GM23338 (cell line): ENCODE measurements at places on chromosomes 4 and X.

GRCh38 chrX:93420090-93420489 is 253.3 kb downstream of the NAP1L3 start:
- DNase-seq, result no peak

GRCh38 chrX:30065226-30065625 is 150.1 kb upstream of the MAGEB2 start:
- no peak for DNase-seq

DNA sequence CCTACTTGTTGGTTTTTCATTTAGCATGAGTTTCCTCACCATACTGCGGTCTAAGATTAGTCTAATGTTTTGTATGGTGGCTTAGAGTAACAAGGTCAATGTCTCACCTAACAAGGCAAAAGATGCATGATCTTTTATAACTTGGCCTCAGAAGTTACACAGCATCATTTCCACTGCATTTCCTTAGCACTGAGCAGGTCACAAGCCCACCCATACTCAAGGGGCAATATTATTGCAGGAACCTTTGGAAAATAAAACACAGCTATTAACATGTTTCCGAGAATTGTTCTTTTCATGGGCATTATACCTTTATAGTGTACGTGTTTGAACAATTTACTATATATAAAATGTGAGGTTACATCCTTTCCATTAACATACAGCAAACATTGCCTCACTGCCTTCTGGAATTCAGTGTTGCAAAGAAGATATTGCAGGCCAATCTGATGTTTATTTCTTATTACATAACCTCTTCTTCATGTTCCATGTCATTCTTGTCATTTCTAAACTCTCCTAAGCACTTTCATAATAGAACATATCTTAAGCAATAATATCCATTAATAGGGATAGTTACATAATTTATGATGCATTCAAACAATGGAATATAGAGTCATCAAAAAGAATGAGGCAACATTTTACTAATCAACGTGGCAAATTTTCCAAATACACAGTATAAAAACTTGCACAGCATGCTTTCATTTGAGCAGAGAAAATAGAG is 153.8 kb downstream of the AREG start:
- no peak for DNase-seq

- DNase-seq, result no peak
Measured at GRCh38 chr4:53997898-53998297, 66.5 kb downstream of the CHIC2 start.

GRCh38 chr4:132572210-132572609 is 576.9 kb upstream of the PCDH10 start:
- DNase-seq, result peak; percentile 16

GRCh38 chrX:96798982-96799381 is 84.7 kb upstream of the RPA4 start:
- no peak for DNase-seq

GRCh38 chrX:6930307-6930849 is 217.1 kb upstream of the STS start:
- peak; percentile 1 for DNase-seq

DNA sequence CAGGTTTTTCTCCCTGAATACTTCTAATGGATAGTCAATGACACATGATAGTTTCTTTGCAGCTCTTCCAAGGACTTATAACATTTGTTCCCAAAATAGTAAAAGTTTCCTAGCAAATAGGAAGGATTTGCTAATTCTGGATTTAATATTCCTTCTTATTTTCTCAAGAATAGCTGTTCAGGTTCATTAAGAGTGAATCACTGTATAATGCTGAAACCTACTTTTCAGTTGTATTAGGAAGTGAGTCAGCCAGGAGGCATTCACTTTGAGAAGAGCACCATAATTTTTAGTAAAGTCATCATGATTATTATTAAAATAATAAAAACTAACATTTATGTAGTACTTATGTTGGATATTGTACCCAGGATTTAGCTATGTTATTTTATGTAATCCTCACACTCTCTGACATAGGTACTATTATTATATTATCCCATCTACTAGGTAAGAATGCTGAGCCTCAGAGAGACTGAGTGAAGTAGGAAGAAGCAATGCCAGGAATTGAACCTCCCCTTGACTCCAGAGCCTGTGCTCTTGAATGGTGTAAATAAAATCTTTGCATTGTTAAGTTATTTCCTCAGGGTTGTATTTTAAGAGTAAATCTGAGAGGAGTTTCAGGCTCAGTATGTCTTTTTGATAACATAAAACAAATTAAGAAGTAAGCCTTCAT is 114.8 kb downstream of the REELD1 start:
- no peak for DNase-seq

DNA sequence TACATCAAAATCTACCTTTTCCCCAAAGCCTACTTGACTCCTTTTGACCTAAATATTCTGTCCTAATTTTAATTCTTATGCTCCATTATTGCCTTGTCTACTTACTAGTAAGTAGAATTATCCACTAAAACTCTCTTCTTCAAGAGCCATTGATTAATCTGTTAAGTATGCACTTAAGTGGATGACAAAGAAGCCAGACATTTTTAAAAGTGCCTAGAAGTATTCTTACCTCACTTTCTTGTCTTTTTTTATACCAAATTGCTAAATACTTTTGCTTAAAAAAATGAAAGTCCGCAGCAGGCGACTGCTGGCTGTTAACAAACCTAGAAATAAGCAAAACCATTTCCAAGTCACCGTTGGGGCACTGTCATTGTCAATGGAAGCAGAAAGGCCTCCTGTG is 20.1 kb upstream of the FRMPD4 start:
- DNase-seq, result no peak

GRCh38 chr4:56658528-56658927 is 22.6 kb downstream of the HOPX start:
- no peak for DNase-seq

DNA sequence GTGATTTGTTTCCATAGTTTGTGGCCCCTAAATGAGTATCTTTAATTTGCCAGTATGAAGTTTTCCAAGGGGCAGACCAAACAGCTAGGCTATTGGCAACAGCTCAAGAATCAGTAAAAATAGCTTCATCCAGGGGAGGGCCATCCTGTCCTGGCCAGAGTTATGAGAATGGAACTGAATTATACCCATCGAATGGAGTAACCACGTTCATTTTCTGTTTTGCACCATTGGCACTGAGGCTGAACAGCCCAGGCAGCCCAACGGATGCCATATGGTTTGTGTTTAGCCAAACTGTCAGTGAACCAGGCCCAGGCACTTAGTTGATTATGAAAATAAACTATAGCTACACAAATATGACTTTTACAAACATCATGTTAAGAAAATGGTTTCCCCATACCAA is 17.7 kb upstream of the ASB5 start:
- DNase-seq, result no peak

- no peak for DNase-seq
Measured at GRCh38 chr4:150336676-150337412, 245.1 kb upstream of the MAB21L2 start.

- no peak for DNase-seq
Measured at GRCh38 chr4:107643021-107643420, 77.0 kb downstream of the PAPSS1 start.
